ENCODE measurements at places on chromosomes 16 and 17.

DNA sequence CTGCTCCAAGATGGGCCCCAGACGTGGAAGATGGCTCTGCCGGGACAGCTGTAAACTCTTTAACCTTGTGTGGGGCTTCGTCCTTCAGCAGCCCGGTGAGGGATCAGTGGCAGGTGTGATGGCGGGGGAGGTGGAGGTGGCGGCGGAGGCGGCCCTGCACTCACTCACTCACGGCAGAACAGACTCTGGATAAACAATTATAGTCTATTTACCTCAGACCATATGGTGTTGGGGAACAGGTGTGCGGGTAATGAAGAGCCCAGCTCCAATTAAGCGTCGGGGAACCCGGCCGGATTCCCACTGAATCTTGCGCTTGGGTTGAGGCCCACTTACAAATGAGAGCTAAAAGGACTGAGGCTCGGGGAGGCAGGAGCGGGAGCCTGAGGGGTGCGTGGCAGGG, 104.3 kb upstream of the SDK2 start:
- DNase-seq, result no peak

DNA sequence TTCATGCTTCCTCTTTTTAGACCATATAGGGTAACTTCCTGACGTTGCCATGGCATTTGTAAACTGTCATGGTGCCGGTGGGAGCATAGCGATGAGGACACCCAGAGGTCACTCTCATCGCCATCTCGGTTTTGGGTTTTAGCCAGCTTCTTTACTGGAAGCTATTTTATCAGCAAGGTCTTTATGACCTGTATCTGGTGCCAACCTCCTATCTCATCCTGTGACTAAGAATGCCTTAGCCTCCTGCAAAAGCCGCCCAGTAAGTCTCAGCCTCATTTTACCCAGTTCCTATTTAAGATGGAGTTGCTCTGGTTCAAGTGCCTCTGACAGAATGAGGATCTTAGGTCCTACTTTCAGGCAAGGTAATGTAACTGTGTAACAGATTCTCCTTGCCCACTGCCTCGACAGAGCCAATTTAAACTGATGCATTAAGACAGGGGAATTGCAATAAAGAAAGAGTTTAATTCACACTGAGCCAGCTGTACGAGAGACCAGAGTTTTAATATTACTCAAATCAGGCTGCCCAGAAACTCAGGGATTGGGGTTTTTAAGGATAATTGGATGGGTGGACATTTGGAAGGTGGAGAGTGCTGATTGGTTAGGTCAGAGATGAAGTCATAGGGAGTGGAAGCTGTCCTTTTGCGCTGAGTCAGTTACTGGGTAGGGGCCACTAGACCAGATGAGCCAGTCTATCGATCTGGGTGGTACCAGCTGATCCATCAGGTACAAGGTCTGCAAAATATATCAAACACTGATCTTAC, 59.9 kb upstream of the ATF7IP2 start:
- no peak for DNase-seq

DNA sequence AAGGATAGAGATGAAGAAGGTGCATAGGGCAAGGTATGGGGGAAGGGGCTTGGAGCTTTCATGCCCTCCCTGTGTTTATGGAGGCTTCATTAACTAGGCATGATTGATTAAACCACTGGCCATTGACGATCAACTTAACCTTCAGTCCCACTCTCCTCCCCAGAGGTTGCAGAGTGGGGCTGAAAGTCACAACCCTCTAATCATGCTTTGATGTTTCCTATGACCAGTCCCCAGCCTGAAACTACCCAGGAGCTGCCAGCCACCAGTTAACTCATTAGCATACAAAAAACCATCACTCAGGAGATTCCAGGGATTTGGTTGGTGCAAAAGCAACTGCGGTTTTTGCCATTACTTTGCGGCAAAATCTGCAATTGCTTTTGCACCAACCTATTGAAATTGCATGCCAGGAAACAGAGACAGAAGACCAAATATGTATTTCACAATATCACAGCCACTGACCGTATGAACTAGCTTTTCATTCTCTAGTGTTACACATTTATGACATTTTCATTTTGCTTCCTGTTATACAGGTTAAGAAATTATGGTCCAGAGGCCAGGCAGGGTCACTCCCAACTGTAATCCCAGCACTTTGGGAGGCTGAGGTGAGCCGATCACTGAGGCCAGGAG, 5.4 kb downstream of the GFOD2 start:
- DNase-seq, result no peak

DNA sequence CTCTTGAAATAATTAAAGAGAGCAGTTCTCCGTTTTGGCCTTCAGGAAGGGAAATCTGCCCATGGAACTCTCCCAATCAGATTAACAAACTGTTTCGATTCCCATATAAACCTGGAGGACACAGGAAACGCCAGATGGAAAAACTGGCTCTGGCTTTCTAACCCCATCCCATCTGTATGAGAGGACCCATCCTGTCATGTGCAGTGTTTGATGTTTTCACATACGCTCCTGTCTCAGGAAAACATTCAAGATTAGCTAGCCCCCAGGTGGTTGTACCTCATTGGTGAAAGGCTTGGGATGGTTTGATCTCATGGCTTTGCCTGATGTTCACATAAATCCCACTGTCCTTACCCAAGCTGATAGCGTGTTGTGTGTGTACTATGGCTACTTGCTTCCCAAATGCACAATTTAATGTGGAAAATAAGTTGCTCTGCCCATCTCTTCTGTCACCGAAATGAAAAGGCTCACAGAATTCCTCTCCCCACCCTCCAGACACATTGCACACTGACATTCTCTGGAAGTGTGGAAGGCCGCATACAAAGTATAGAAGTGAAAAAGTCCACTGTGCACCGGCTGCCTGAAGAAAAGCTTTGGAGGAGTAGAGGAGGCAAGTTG, 18.2 kb upstream of the ERN1 start:
- no peak for DNase-seq

DNA sequence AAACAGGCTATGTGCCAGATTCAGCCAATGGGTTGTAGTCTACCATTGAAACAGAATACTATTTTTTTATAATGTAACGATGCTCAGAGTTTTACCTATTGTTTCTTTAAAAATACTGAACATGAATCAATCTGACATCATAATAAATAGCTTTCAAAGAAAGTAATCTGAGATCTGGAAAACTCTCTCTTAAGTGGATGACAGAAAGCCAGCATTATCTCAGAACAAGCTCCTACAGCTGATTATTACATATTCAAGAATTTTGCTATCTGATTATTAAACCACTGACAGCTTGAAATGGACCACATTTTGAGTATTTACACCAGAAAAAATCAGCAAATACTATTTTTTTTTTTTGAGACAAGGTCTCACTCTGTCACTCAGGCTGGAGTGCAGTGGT, 484.2 kb upstream of the SOX9 start:
- no peak for DNase-seq

DNA sequence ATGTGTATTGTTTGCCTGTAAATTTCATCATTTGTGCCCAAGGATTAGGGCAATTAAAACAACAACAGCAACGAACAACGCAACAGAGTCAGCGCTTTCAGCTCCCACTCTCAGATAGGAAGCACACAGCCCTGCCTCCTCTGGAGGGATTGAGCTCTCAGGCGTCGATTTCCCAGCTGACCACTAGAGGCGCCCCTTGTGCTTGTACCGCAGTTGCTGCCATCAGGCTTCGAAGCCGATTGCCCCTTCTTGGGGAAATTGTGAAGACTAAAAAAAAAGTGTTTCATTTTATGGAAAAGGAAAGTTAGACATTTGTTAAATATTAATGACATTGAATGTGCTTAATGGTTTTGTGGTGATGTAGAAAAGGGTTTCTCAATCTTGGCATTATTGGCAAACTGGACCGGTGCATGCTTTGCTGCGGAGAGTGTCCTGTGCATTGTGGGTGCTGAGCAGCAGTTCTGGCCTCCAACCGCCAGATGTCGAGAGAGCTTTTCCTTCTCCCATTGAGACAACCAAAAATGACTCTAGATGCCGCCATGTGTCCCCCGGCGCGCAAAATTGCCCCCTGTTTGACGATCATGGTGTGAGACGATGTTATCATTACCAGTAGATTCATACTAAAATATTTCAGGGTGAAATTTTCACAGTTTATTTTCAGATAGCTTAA, 650.4 kb upstream of the RBFOX1 start:
- no peak for DNase-seq

GRCh38 chr16:20859699-20860098, 40.5 kb downstream of the DCUN1D3 start:
- no peak for DNase-seq

DNA sequence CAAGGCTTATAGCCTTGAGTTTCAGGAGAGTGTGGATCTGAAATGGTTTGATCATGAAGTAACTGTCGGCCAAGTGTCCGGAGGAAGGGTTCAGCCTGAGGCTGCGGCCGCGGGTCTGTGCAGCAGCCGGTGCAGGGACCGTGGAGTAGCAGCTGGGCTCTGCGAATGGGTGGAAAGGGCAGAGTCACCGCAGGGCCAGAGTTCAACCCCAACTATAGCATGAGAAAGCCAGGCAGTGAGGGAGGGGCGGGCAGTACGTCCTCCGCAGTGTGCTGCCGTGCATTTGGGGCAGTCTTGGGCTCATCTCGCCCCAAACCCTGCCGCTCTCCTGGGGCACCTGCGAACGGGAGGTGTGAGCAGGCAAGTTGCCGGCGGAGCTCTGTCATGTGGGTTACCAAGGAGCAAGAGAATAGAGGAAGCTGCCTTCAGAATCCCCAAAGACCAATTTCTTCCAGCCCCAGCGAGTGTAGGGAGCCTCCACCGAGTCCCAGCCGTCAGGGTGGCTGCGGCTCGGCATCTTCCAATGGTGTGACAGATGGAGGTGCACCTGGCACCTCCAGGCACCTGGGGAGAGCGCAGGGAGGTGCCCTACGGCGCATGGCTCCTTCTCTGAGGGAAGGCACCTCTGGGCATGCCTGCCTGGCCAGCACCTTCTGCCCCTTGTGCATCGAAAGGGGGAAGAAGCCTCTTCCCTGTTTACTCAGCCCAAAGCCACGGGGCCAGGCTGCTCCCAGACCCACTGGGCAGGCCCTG, 87.3 kb downstream of the RPA1 start:
- DNase-seq, result no peak

- DNase-seq, result peak; percentile 51
Observed at GRCh38 chr17:16419074-16419928, 3.9 kb downstream of the TRPV2 start.

All from activated T-cell treated with anti-CD3 and anti-CD28 coated beads for 4 hours (primary cell).